ENCODE measurements at places on chromosomes 11 and 22. TPM values are rescaled to one million over a fixed set of nuclear protein-coding genes. Genes with fewer than 3 reads are reported as not detected.

- peak; percentile 8 for DNase-seq
These were observed 30.7 kb upstream of the CLDN5 start for GRCh38 chr22:19554834-19555404.

DNA sequence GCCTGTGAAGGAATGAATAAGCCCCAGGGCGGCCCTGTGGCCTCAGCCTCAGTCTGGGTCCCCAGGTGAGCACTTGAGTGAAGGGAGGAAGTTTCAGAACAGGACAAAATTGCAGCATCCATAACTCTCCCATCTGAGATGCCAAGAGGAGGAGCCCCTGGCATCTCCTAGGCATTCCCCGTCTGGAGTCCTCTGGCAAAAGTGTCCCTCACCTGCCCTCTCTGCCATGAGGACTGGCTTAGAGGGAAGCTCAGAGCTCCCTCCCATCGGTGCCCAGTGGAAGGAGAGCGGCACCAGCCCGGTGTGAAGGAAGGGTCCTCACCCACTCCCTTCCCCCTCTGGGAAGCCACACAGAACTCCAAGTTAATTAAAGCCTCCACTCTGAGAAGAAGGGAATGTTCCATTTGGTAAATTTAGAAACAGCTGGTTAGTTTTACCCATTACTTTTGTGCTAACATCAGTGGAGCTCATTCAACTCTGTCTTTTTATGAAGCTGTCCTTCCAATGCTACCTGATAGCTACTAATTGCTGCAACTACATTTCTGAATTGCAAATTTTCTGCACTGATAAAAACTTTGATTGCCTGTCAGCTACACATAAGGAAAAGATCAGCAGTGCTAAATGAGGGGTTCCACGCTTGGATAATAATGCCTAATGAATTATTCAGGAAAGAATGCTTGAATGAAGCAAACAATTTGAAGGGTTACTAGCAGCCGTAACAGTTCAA is 123.3 kb upstream of the RCN1 start:
- DNase-seq, result no peak

GRCh38 chr22:50665738-50666137 is 6.9 kb upstream of the SHANK3 start:
- DNase-seq, result no peak

DNA sequence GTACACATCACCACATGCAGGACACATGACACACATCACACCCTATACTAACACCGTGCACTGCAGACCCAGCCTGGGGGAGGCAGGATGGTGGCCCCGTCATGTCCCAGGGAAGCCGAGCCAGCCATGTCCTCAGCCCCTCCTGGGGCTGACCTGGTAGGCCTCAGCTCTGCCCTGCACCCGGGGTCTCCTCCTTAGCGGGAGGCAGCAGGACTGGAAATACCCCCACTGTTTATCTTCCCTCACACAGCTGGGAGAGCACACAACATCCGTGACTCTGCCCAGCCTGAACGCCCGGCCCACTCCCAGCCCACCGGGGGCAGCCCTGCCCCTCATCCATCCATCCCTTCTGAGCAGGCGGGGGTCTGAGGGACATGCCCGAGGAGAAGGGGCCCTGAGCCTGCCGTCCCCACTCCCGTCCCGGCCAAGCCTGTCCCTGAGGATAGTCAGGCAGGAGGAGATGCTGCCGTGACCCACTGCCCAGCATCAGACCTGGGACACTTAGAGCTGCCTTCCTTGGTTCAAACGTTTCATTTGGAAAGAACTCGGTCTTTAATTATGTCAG is 945.0 kb downstream of the BRD1 start:
- DNase-seq, result no peak

- no peak for DNase-seq
These were observed 96.4 kb upstream of the B3GAT1 start for GRCh38 chr11:134508219-134508990.

- DNase-seq, result no peak
These were observed 13.9 kb downstream of the PHF21A start for GRCh38 chr11:46107408-46107718.

DNA sequence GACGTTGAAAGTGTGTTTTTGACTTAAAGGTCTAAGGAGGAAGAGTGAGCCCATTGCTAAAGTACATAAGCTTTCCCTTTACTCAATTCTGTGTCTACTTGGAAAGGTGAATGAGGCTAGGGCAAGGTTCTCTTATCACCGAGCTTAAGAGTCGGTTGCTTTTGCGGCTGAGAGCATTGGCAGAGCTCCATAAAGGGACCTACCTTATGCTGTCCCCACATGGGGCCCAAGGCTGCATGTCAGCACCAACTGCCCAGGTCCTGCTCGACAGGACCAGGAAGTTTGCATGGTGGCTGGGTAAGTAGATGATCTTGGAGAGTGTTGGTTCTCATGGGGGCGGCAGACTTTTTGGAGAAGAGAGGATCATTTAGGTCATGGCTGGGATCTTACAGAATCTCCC is 91.2 kb downstream of the ZBTB16 start:
- no peak for DNase-seq

The MYEOV gene
- 3.9 TPM for polyA plus RNA-seq

The FKBP2 gene
- polyA plus RNA-seq, result 101 TPM

The CEP164 gene
- 39.7 TPM for polyA plus RNA-seq

The GDPD4 gene
- 0.27 TPM for polyA plus RNA-seq

The SYT12 gene
- 0.16 TPM for polyA plus RNA-seq

The LMO2 gene
- 26.9 TPM for polyA plus RNA-seq

The TRIM64 gene
- not detected for polyA plus RNA-seq
